Activated CD4-positive, alpha-beta T cell treated with anti-CD3 and anti-CD28 coated beads for 4 hours (primary cell): ENCODE measurements at places on chromosomes 7 and 10.

DNA sequence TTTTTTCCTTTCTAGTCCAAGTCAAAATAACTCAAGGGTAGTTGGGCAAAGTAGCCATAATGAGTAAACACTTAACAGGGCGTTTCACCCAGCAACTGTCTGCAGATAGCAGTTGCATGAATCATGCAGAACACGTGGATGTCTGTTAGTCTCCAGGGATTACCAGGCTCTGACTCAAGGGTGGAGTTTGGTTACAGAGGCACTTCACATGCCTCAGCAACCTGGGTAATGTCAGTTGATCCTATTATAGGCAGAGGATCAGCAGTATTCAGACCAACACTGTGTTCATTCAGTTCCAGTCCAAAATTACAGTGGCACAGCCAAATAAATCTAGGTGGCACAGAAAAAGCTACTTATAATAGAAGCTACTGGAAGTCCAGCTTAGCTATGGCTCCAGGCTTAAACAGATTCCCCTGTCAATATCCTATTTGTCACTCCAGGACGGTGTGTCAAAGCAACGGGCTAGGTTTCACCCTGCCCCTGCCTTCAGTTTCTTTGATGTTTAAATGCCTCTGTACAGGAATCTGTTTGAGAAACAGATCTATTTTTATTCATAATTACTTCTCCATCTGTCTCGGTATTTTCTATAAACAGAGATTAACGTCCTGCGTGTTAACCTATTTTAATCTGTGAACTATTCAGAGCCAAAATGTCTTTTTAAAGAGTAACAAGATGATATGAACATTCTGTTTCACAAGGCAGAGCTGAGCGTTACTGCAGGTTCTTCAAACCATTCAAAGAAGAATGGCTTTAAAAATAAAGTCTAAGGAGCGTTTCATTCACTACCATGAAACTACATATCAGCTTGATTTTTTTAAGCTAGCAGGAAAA is 162.6 kb upstream of the AKR1E2 start:
- peak; percentile 23 for DNase-seq

GRCh38 chr7:116951366-116952292 is 1.7 kb upstream of the ST7 start:
- no peak for DNase-seq

DNA sequence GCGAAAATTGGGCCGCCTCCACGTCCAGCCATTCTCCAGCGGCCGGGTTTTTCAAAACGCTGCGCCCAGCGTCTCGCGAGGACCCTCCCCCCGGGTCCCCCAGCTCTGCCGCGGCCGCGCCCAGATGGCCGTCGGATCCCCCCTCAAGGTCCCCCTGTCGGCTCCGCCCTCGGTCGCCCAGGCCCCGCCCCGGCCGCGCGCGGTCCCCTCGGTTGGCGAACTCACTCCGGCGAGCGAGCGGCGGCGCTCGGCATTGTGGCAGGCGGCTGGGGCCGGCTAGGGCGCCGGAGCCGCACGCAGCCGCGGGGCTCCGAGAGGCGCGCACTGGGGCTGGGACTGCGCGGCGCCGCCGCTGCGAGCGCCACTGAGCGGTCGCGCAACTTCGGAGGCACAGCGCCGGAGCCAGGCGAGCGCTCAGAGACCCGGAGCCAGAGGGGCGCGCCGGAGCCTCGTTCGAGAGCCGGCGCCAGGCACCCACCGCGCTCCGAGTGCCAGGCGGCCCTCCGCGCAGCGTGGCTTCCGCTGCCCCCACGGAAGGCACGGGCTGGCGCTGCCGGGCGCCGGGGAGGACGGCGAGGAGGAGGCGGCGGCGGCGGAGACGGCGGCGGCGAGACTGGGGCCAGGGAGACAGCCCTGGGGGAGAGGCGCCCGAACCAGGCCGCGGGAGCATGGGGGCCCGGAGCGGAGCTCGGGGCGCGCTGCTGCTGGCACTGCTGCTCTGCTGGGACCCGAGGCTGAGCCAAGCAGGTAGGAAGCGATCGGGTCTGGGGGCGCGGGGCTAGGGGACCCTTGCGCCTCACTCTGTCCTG is at the start of gene UNC5B:
TSS of gene UNC5B (plus strand) at position 253 of the 809 bp plus-strand sequence. CDS start at position 669, 416 bp downstream.
- DNase-seq: peak; percentile 43

DNA sequence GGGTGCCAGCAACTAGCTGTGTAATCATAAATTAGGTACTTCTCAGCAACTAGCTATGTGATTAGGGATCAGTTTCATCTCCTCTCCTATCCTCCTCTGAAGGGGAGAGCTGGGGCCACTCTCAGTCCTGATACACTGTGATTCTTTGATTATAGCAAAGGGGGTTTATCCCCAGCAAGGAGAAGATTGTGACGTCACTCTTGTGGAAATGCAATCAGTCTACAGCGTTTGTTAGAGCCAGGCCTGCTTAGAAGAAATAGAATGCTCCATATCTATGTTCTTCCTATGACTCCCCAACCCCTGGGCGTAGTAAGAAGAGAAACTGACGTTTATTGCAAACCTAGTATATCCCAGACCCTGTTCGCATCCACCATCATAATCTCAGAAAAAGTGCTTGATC is 308.2 kb downstream of the GFRA1 start:
- DNase-seq: no peak
